DND-41 (cell line): ENCODE measurements at places on chromosomes 5 and 9.

DNA sequence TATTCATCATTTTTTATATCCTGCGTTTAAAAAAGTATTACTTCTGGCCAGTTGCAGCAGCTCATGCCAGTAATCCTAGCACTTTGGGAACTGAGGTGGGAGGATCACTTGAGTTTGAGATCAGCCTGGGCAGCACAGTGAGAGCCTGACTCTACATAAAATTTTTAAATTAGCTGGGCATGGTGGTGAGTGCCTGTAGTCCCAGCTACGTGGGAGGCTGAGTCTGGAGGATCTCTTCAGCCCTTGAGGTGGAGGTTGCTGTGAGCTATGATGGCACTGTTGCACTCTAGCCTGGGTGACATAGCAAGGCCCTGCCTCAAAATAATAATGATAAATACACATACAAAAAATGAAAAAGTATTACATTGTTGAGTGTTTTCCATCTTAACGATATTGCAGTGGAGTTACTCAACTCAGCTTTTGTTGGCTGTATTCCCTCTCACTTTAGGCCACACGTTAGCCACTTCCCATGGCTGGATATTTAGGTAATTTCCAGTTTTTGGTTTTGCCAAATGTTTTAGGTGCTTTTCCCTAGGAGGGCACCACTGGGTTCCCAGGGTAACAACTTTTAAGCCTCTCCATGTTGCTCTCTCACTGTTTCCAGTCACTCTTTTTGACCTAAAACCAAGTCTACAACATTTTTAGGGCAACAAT, 20.6 kb downstream of the SHB start:
- no peak for DNase-seq

GRCh38 chr5:1297243-1297642, 2.4 kb upstream of the TERT start:
- DNase-seq, result no peak

DNA sequence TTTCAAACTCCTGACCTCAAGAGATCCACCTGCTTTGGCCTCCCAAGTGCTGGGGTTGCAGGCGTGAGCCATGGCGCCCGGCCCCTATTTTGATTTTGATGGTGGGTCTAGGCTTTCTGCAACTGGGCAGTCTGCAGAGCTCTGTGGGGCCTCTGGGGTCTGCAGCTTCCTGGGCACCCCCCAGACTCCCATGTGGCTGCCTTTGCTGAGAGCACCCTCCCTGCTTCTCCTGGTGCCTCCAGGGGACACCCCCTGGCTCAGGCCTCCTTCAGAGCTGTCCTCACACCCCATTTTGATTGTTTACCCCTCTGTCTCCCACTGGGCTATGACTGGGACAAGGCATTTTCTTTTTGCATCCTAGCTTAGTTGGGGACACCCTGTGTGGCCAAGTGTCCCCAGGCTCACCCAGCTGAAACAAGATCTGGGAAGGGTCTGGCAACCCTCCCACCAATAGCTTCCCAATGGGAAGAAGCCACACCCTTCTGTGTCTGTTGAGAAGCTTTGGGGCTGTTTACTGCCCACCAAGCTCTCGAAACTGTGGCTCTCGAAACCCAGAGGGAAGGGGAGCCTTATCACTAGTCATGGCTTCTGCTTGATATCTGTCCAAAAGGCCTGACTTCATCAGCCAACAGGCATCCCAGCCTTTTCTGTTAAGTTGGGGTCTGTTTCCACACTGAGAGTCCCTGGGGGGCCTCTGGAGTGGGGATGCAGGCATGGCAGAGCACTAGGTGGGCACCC, 204.4 kb upstream of the IER5L start:
- DNase-seq, result no peak

GRCh38 chr5:17360879-17361278, 137.2 kb upstream of the TAF11L2 start:
- DNase-seq, result no peak

DNA sequence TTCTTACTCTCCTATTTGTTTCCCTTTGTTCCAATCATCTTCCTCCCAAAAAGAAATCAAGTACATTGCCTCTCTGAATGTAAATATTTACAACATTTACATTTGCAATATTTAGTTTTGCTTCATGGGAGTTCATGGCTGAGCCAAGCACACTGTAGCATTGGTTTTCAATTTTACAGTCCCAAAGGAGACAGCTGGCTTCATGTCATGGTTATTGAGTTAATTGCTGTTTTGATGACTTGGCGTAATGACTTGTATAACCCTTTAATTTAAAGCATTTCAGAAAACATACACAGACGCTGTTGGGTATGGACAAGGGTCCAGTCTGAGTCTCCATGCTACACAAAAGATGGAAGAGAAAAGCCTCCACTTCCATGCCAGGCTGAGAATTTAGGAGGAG, 25.6 kb upstream of the VLDLR start:
- no peak for DNase-seq

- DNase-seq, result no peak
Measured at GRCh38 chr5:62306323-62306895, 403 bp downstream of the KIF2A start.

GRCh38 chr9:304519-305185, 90.0 kb downstream of the DOCK8 start:
- DNase-seq, result no peak

GRCh38 chr9:108052431-108053080, 563.0 kb upstream of the KLF4 start:
- no peak for DNase-seq

DNA sequence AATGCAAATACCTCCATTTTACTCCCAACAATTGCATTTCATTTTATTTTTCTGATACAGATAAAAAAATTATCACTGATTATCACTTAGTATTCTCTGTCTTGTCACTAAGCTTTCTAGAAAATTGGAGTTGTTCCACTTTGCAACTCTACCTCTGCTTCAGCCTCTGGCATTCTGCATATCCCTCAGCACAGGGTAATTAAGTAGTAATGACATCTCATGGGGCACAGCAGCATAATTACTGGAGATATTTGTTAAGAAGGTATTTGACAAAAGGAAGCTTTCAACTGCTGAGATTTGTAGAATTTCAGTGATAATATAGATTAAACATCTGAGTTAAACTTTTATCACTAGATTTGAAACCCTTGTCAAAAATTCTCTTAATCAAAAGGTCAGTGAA, 446.2 kb downstream of the HTR1A start:
- DNase-seq, result no peak

- no peak for DNase-seq
Measured at GRCh38 chr9:127107929-127108876, 14.2 kb downstream of the ANGPTL2 start.

DNA sequence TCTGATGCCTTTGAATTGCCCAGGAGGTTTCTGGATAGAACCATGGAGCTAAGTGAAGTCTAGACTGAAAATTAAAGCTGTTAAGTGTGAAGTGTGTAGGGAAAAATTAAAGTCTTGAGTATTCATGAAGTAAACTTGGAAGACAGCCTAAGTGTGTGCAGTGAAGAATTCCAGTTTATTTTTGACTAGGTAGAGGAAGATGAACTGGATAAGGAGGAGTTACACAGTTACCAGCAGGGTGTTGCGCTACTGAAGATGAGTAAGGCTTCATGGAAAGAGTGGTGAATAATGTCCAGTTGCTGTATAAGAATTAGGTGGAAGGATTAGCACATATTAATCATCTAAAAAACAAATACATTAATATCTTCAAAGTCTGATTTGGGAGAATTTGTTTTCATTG, 5.7 kb upstream of the CHD1 start:
- DNase-seq, result no peak

DNA sequence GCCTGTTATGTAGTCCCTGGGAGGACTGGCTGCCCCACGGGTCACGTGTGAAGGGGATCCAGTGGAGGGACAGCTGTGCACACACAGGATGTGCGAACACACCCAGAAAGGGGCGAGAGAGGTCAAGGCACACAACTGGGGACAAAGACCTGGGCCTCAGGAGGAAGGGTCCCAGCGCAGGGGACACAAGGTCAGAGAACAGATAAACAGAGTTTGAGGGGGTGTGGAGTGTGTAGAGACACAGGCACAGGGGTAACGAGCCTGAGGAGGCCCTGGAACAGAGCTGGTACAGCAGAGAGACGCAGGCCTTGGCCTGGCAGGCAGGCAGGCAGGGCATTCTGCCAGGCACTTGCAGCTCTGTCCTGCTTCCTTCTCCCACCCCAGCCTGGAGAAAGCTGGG, 14.8 kb upstream of the PSMD5 start:
- DNase-seq, result no peak

- no peak for DNase-seq
Measured at GRCh38 chr9:90107726-90108655, 503.2 kb downstream of the GADD45G start.
